Cardiac atrium fibroblast (primary cell): ENCODE measurements at places on chromosomes 3 and 15. TPM values are rescaled to one million over a fixed set of nuclear protein-coding genes. Genes with fewer than 3 reads are reported as not detected.

Gene ADAMTS7
- 16.8 and 19.9 TPM in 2 replicates for total RNA-seq

Gene SCG5
- total RNA-seq = 2.6 and 3.2 TPM in 2 replicates

Gene NEO1
- 16.4 and 34.3 TPM in 2 replicates for total RNA-seq

Gene BAHD1
- total RNA-seq = 11.2 and 16.2 TPM in 2 replicates

Gene TRH
- total RNA-seq = not detected in 2 replicates

Gene SH3GL3
- 0.32 TPM in 1 of 2 replicates, not detected in the other for total RNA-seq

Gene IL5RA
- not detected in 2 replicates for total RNA-seq

Gene NR2E3
- not detected in 2 replicates for total RNA-seq

Gene NUP210
- 0.54 and 1.3 TPM in 2 replicates for total RNA-seq

Gene CCR1
- not detected in 2 replicates for total RNA-seq
